Stimulated activated CD4-positive, alpha-beta T cell treated with anti-CD3 and anti-CD28 coated beads, Interleukin-15, amount 100 ng/mL, for 1 hour (primary cell): ENCODE measurements at places on chromosomes 1 and 21.

GRCh38 chr1:66556161-66556611, 22.2 kb downstream of the SGIP1 start:
- no peak for DNase-seq

GRCh38 chr1:155305881-155306391, 2.7 kb upstream of the FDPS start:
- no peak for DNase-seq

GRCh38 chr1:217534566-217534965, 96.3 kb downstream of the GPATCH2 start:
- no peak for DNase-seq

DNA sequence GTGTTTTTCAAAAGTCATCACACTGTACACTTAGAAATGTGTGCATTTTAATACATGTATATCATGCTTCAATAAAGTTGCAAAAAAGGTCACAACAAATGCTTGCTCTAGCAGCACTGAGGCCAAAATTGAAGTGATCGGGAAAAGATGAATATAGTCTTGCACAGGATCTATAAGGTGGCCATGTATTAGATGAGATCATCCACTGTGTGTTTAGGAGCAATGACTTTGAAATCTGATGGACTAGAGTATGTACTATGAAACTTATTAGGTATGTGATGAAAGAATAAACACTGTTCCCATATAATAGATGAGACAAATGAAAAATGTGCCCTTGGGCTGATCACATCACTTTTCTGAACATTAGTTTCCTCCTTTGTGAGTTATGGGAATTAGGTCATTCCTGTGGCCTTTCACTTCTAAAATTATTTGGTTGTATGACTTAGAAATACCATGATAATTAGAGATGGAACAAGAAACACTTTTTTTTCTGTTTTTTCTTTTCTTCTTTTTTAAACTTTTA, 984.6 kb downstream of the ADGRL2 start:
- no peak for DNase-seq

- no peak for DNase-seq
Observed at GRCh38 chr1:84000196-84000885, 1.4 kb upstream of the TTLL7 start.
